ENCODE measurements at places on chromosomes 2 and 18.

DNA sequence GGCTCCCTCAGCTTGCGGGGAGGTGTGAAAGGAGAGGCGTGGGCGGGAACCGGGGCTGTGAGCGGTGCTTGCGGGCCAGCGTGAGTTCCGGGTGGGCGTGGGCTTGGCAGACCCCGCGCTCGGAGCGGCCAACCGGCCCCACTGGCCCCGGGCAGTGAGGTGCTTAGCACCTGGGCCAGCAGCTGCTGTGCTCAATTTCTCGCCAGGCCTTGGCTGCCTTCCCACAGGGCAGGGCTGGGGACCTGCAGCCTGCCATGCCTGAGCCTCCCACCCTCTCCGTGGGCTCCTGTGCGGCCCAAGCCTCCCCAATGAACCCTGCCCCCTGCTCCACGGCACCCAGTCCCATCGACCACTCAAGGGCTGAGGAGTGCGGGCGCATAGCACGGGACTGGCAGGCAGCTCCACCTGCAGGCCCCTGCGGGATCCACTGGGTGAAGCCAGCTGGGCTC lies 48.2 kb downstream of the RNF138 start:
- no peak for DNase-seq

GRCh38 chr2:37645836-37646235 lies 25.6 kb downstream of the CDC42EP3 start:
- DNase-seq: no peak

DNA sequence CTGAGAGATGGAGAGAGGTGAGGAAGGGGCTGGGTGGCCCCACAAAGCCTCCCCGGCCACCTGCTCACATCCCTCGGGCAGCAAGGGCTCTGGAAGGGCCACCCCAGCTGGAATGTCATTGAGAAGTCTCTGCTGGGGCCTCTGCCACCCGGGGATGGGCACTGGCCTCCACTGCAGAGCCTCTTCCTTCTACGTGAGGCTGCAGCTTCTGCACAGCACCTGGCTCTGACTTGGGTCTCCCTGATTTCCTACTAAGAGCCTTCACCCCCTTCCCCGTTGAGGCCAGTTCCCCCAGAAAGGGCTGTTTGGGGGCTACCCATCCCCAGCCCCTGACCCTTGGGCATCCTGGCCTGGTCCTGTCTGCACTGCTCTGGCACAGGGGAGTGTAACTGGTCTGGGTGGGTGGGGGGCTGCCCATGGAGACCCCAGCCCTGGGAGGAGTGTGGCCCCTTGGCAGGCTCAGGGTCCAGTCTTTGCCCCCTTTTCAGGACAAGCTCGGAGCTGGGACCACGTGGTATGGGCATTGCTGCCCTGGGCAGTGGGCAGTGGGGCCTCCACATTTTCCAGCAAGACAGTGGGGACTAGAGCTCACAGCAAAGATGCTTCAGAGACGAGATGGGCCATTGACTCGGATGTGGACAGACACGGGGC lies 5.6 kb downstream of the PDCD1 start:
- DNase-seq: no peak

GRCh38 chr2:62410015-62410453 lies 96.0 kb downstream of the TMEM17 start:
- no peak for DNase-seq

DNA sequence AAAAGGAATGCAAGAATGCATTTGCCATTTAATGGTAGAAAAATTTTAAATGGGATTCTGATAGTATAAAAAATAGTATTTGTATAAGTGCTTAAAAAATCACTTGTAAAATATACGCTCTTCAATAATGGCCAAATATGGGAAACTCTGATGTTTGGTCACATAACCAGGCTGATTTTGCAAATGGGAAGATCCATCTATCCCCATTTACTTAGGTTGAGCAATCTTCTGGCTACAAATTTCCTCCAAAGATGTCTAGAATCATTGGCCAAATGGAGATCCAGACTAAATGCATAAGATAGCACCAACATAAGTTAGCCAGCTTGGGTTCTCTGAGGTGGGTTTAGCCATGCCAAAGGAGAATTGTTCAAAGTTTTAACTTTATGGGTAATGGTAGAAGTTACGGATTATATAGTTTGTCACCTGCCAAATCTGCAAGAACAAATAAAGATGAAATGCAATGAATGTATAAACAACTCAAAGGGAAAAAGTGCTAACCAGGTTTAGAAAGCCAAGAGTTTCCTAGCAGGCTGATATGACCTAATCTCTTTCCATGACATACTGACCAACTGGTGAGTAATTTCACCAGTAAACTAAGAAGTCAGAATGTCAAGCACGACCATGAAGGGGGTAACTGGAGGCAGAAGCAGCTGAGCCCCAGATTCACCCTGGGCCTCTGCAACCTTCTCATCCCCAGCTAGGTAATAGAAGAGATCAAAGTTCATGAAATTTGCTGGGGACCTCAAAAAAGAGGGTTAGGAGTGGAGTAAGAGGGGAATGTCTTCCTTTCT lies 10.0 kb downstream of the RHOB start:
- no peak for DNase-seq

DNA sequence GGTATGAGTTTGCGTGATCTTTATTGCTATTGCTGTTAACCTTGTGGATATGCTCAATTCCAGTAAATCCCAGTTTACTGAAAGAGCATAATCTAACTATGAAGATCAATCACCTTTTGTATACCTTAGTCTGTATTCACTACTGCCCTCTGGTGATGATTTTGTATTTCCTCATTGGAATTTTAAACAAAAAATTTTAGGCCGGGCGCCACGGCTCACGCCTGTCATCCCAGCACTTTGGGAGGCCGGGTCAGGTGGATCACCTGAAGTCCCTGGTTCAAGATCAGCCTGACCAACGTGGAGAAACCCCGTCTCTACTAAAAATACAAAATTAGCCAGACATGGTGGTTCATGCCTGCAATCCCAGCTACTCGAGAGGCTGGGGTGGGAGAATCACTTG lies 5.1 kb downstream of the COMMD1 start:
- no peak for DNase-seq

- no peak for DNase-seq
These were observed 39.8 kb upstream of the ALPP start for GRCh38 chr2:232338759-232339106.

DNA sequence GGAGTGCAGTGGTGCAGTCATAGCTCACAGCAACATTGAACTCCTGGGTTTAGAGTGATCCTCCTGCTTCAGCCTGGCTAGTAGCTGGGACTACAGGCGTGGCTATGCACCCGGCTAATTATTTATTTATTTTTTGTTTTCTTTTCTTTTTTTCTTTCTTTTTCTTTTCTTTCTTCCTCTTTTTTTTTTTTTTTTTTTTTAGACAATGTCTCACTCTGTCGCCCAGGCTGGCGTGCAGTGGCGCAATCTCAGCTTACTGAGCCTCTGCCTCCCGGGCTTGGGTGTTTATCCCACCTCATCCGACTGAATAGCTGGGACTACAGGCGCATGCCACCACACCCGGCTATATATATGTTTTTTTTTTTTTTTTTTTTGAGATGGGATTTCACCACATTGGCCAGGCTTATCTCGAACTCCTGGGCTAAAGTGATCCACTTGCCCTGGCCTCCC lies 1.4 kb upstream of the ANXA4 start:
- no peak for DNase-seq

GRCh38 chr2:175871331-175872004 lies 130.6 kb downstream of the LNPK start:
- no peak for DNase-seq

GRCh38 chr2:237961637-237962036 lies 5.2 kb upstream of the UBE2F start:
- DNase-seq: no peak

GRCh38 chr18:55830544-55830943 lies 242.6 kb upstream of the TCF4 start:
- no peak for DNase-seq

DNA sequence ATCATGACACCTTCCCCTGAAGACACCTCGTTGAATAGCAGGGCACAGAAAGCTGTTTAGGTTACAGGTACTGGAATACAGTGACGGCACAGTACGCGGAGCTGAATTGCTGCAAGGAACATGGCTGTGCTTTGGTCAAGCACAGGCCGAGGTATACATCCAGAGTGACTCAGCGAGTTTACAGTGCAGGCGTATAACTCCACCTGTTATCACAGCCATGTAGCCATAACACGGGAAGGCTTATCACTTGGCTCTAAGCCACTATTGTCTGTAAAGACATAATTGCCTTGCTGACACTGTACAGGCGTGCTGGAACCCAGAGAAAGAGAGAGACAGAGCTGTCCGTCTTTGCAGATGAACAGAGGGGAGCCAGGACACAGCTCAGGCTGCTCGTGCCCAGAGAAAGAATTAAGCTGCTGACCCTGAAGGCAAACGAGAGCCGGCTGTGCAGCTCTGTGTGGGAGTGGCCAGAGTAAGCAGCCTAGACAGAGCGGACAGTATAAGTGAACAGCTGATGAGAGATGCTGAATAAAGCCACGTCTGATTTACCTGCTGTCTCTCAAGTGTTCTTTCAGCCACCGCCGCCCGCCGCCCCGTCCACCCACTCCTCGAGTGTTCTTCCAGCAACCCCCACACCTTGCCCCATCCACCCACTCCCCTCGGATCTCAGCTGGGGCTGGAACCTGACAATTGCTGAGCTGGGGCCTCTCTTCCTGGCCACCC lies 87.3 kb upstream of the PPP1CB start:
- no peak for DNase-seq

DNA sequence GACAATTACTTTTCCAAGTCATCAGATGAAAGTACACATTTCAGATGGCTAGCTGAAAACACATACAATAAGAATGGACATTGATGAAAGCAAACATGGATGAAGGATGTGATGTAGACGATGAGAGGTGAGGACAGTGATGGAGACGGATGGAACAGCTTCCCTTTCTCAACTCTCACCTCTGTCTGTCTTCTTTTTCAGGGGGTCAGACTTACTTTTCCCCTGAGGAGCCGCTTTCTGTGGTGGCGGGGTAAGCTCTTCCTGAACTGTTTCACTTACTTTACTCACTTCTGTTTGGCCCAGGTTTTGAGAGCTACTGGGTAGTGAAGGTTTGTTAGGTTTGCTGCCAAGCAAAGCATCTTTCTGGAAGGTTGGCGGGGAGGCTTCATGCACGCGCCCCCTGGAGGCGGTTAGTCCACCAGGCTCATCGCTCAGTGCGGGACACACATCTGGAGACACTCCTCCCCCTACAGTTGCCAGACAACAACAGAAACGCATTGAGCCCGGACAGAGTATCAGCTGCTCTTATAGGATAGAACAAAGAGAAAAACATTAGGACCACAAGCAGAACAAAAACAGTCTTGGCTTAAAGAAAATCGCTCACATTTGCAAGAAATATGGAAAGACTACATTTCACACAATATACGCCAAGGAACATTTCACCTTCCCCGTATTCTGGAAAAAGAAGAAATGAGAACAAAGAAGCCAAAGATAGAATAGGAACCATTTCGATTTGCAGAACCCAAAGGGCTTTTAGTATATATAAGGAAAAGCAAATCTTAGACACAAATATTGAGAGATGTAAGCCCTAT lies 90.5 kb downstream of the MYOM1 start:
- DNase-seq: peak; percentile 64

GRCh38 chr2:133004623-133005022 lies 334.6 kb upstream of the LYPD1 start:
- DNase-seq: no peak

DNA sequence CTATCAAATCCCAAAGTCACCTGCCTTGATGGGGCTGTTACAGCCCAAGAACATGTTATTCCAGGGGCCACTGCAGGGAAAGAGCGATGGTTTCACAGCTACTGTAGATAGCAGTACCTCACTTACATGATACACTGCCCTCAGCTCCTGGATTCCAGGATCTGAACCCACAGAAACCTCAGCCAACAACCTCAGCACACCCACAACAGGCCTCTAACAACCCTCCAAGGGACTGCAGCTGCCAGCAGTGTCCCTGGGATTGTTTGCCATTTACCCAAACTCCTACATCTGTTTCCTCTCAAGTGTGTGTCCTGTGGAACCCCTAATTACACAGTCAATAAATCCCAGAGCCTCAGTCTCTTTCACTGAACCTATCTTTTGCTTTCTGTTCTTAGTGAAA lies 28.2 kb downstream of the OSBPL1A start:
- peak; percentile 45 for DNase-seq

- DNase-seq: no peak
These were observed 453.9 kb upstream of the FSIP2 start for GRCh38 chr2:185284696-185285095.

- DNase-seq: no peak
These were observed 27.1 kb downstream of the MTERF4 start for GRCh38 chr2:241074901-241075540.

DNA sequence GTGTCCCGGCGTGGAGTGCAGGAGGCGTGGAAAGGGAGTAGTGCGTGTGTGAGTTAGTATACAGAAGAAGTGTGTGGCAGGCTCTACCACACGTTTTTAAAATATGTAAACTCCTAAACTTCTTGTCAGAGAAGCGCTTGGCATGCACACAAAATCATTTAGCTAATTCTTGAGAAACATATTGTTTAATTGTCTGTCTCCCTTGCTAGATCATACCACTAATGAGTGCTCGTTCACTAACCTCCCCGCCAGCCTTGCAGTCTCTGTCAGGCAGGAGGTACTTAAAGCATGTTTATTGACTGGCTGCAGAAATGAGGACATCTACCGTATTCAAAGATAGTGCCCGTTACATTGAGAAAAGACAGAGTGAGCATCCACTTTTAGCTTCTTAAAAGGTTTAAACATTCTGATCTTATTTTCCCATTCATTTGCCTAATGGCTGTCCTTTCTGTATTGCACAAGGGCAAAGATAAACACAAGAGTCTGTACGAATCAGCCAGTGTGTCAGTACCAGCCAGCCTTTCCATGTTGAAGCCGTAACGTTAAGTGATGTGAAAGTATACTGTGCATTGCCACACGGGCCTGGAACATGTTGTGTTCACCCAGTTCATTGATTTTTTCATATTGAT lies 41.4 kb downstream of the TRAPPC12 start:
- DNase-seq: no peak

DNA sequence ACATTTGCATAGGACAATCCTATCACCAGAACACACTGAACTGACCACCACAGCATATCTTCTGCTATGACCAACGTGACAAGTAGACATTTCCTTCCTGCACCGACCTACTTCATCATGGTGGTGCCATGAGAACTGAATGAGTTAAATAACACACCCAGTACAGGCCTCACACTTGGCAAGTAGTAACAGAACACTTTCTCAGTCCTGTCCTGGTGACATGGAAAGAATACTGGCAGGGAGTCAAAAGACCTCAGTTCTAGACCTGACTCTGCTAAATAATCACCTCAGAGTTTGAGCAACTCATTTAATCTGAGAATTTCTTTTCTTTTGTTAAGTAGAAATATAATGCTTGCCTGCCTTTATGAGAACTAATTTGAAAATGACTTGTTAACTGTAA lies 186.3 kb upstream of the SMAD7 start:
- no peak for DNase-seq

Data from stimulated activated CD4-positive, alpha-beta T cell treated with anti-CD3 and anti-CD28 coated beads, Interleukin-12 subunit alpha, Interleukin-12 subunit beta, amount 100 ng/mL, for 24 hours (primary cell).